ENCODE measurements at places on chromosomes 16 and 17.

GRCh38 chr16:88685156-88686061 is 898 bp downstream of the SNAI3 start:
- DNase-seq, result peak; percentile 71

DNA sequence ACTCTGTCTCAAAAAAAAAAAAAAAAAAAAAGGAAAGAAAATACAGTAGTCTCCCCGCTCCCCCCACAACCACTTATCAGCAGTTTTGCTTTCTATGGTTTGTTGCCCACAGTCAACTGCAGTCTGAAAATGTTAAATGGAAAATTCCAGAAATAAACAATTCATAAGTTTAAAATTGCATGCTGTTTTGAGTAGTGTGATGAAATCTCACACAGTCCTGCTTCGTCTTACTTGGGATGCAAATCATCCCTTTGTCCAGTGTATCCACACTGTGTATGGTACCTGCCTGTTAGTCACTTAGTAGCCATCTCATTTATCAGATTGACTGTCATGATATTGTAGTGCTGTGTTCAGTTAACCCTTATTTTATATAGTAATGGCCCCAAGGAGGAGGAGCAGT is 41.5 kb downstream of the NF1 start:
- no peak for DNase-seq

- DNase-seq, result no peak
These were observed 34.3 kb downstream of the ABCC3 start for GRCh38 chr17:50668838-50669581.

DNA sequence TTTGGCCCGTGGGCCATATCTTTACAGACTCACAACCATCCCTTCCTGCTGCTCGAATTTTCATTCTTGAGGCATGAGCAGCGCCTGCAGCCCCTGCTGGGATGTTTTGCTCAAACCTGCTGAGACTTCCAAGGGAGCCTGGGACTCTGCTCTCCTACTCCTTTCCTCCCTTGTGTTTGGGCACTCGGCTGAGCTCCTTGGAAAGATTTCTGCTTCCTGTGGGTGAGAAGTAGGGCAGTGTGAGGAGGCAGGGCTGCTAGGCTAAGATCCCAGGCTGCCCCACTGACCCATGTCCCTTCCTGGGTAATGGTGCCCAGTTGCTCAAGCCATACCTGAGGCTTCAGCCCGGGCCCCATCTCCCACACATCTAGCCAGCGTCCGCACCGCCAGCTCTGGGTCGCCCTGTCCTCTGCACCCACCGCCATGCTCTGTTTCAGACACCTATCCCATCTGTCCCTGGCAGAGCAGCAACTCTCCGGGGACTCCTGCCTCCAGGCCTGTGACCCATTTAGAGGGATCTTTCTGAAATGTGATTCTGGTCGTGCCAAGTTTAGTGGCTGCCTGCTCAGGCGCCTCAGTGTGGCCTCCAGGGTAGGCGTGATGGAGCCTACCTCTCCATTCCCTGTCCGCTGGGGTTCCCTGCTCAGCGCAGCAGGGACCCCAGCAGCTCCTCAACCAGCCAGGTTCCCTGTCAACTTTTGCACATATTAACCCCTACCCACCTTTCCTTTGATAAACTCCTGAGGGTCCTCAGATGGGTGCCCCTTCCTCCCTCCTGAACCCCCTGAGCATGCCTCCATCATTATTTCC is 190.1 kb downstream of the CCDC182 start:
- DNase-seq, result no peak

GRCh38 chr17:57600074-57600473 is 145.0 kb downstream of the CCDC182 start:
- peak; percentile 22 for DNase-seq

DNA sequence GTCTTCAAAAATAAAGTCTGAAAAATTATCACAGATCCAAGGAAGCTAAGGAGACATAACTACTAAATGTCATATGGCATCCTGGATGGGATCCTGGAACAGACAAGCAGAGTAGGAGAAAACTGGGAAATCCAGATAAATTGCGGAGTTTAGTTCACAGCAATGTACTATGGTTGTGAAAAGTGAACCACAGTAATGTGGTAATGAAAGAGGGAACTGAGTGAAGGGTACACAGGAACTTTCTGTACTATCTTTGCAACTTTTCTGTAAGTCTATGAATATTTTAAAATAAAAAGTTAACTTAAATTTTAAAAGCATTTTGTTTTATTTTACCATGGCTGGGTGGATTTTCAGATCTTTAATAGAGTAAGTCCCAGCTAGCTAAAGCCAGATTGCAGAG is 16.3 kb downstream of the SLFN12L start:
- DNase-seq, result no peak

GRCh38 chr17:74759243-74759801 is 10.9 kb downstream of the NHERF1 start:
- no peak for DNase-seq

- no peak for DNase-seq
These were observed 100.6 kb upstream of the PLCG2 start for GRCh38 chr16:81678326-81679095.

DNA sequence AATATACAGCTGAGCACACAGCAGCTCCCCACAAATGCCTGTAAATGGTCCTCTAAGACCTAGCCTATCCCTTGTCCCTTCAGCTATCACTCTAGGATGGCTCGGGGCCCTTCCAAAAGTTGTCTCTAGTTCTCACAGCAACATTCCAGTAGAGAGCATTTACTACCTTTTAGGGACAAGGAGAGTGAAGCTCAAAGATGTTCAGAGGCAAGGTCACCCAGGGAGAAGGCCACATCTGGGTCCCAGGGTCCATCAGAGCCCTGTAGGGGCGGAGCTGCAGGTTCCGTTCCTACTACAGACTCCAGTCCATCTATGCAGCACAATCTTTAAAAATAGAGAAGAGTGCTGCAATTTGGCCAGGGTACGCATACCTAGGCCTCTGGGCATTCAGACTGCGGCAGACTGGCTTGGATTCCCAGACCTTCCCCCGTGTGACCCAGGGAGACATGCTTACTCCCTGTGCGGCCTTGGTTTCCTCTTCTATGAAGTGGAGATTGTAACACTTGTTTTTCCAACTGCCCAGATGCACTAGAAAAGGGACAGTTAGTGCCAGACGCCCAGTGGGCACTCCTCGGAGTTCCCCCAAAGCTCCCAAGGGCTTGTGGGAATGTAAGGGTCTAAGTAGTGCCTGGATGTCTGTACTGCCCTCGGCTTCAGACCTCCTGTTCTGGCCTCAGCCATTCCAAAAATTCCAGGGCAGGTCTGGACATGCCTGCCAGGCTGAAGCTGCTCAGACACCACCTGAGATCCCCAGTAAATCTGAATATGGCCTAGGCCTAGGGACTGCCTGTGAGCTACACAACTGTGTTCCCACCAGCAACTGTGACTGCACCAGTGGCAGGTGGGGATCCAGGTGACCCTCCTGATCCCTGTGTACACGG is 2.5 kb downstream of the SLC12A4 start:
- no peak for DNase-seq

- no peak for DNase-seq
These were observed 1.9 kb downstream of the CIITA start for GRCh38 chr16:10878644-10879501.

- no peak for DNase-seq
These were observed 149.6 kb downstream of the SOX9 start for GRCh38 chr17:72270273-72270924.

DNA sequence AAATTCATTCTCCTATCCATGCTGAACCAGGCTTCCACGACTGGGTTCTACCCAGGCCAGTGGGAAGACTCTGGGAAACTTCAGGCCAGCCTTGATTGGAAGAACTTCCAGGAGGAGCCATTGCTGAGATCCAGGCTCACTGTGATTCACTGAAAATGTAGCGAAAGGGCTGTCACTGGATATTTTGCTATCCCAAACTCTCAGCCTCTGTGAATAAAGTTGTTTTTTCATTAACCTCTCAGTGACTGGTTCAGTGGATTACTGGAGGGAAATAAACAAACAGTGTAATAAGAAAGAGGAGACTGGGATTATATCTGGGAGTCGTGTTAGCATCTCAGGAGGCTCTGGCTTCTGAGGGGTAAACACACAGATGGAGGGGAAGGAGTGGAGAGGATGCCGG is 3.1 kb downstream of the FOXL1 start:
- DNase-seq, result no peak

DNA sequence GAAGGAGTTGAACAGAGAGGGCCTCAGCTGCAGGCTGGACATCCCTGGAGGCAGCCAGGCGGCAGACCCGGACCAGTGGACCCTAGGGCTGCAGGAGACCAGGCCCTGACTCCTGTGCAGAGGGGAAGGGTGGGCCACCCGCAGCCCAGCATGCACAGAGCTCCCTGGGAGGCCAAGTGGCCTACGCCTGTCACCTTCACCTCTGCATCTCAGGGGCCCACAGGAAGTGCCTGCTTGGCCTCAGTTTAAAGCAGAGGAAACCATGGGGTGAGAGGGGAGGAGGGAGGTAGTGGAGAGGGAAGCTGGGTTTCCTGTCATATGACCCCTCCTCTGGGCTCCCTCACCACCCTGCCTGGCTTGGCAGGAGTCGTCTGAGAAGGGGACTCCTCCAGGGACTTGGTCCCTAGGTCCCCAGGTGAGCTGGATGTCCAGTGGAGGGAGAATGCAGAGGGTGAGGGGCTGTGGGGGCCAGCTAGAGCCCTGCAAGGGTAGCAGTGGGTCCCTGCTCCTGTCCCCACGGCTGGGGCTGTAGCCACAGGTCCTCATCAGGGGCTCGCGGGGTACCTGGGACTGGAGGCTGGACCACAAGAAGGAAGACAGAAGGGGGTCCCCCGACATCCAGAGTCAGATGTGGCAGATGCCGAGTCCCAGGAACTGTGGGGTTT is at the start of gene TMC8:
TSS of gene TMC8 (plus strand) at position 335 of the 665 bp plus-strand sequence. CDS start 818 bp downstream, outside the sequence.
- DNase-seq, result peak; percentile 75

GRCh38 chr16:743794-744500 is 3.1 kb upstream of the CIAO3 start:
- no peak for DNase-seq

DNA sequence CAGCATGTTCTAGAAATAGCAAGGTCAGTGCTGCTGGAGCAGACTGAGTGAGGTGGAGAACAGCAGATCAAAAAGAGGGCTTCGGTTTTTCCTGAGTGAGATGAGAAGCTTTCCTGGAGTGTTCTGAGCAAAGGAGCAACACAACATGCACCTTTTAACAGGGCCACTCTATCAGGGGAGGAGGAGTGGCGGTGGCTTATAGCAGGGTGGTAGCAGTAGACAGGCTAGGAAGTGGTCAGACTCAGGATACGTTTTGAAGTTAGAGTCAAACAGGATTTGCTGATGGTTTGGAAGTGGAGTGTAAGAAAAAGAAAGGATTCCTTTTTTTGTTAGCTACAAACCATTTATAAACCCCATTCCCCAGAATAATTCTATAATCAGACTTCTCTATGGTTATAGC is 12.5 kb downstream of the POLG2 start:
- DNase-seq, result no peak

DNA sequence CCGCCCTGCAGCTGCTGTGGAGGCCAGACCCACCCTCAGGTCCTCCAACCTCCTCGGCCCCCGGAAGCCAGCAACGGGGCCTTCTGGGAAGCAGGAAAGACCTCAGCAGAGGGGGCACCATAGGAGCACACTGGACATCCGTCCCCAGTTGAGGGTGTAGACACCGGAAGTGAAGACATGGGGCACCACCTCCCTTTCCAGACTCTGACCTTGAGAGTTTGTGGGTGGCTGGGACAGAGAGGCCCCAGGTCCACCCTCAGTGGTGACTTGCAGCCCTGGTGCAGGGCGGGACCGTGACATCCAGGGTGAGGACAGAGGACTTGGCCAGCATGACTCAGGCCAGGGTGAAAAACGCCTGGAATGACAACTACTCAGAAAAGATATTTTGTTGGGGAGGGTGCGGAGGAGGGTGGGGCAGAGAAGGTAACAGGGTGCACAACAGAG is 19.9 kb downstream of the CEP295NL start:
- no peak for DNase-seq

All from stimulated activated CD4-positive, alpha-beta T cell treated with anti-CD3 and anti-CD28 coated beads, Interleukin-1b, Interleukin-23, amount 100 ng/mL, for 48 hours (primary cell).